ENCODE measurements at places on chromosomes 3 and 15. TPM values are rescaled to one million over a fixed set of nuclear protein-coding genes. Genes with fewer than 3 reads are reported as not detected.

- no peak overlapping the region for H3K27ac ChIP-seq
- no peak for DNase-seq
- H3K27me3 ChIP-seq = peaks cover 21% of the 10 kb centered on the region
Measured at GRCh38 chr3:43768381-43768973, 77.7 kb downstream of the ABHD5 start.

- no peaks in the 10 kb centered on the region for H3K27me3 ChIP-seq
- DNase-seq = no peak
- H3K4me3 ChIP-seq = no peak overlapping the region
- no peaks in the 10 kb centered on the region for H3K4me1 ChIP-seq
Measured at GRCh38 chr3:73215901-73216300, 154.4 kb downstream of the EBLN2 start.

The DUT gene
- 288 TPM for total RNA-seq

GRCh38 chr3:47314056-47314764, 31.5 kb downstream of the KLHL18 start:
- H3K4me3 ChIP-seq = no peak overlapping the region
- peaks cover 8% of the 10 kb centered on the region for H3K4me1 ChIP-seq
- no peak for DNase-seq
- H3K27me3 ChIP-seq = no peaks in the 10 kb centered on the region
- H3K36me3 ChIP-seq = no peaks in the 10 kb centered on the region
- H3K27ac ChIP-seq = peak overlapping the region; percentile 66

DNA sequence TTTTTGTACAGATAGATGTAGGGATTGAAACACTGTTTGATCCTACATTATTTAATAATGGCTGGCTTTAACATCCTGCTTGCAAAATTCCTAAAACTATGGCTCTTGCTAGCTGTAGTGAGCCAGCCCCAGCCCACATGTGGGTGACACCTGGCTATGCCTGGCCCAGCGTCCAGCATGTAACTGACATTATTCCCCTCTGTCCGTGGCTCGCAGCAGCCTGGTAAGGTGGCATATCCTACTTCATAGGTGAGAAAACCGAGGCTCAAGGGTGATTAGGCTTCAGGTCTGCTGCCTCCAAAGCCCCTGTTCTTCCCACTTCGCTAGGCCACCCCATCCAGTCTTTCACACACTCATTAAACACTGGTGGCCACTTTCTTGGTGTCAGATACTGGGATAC, 1.6 kb downstream of the CALML4 start:
- H3K4me1 ChIP-seq = peaks cover 6% of the 10 kb centered on the region
- DNase-seq = no peak
- no peak overlapping the region for H3K4me3 ChIP-seq
- H3K27me3 ChIP-seq = no peaks in the 10 kb centered on the region
- no peak overlapping the region for H3K27ac ChIP-seq

The FSIP1 gene
- total RNA-seq = 0.60 TPM

GRCh38 chr3:112096176-112096575, 10.0 kb downstream of the C3orf52 start:
- no peak overlapping the region for H3K4me3 ChIP-seq
- no peaks in the 10 kb centered on the region for H3K27me3 ChIP-seq
- peaks cover 35% of the 10 kb centered on the region for H3K4me1 ChIP-seq
- no peak overlapping the region for H3K27ac ChIP-seq

GRCh38 chr15:99135194-99135593, 30.3 kb downstream of the SYNM start:
- H3K27me3 ChIP-seq = no peaks in the 10 kb centered on the region

- no peak overlapping the region for H3K27ac ChIP-seq
- no peaks in the 10 kb centered on the region for H3K36me3 ChIP-seq
- H3K27me3 ChIP-seq = no peaks in the 10 kb centered on the region
- H3K4me3 ChIP-seq = no peak overlapping the region
Measured at GRCh38 chr3:147702509-147702908, 293.3 kb downstream of the ZIC1 start.
